Nephron progenitor cell (in vitro differentiated cells): ENCODE measurements at places on chromosomes 16 and 17.

DNA sequence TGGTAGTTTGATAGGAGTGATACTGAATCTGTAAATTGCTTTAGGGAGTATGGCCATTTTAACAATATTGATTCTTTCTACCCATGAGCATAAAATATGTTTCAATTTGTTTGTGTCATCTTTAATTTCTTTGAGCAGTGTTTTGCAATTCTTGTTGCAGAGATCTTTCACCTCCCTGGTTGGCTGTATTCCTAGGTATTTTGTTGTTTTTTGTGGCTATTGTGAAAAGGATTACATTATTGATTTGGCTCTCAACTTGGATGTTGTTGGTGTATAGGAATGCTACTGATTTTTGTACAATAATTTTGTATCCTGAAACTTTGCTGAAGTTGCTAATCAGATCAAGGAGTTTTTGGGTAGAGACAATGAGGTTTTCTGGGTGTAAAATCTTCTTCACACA, 3.2 kb downstream of the KRTAP9-9 start:
- no peak for DNase-seq
- no peaks in the 10 kb centered on the region for H3K36me3 ChIP-seq
- H3K4me3 ChIP-seq, result no peak overlapping the region
- H3K27me3 ChIP-seq, result peaks cover 50% of the 10 kb centered on the region
- H3K4me1 ChIP-seq, result no peaks in the 10 kb centered on the region

DNA sequence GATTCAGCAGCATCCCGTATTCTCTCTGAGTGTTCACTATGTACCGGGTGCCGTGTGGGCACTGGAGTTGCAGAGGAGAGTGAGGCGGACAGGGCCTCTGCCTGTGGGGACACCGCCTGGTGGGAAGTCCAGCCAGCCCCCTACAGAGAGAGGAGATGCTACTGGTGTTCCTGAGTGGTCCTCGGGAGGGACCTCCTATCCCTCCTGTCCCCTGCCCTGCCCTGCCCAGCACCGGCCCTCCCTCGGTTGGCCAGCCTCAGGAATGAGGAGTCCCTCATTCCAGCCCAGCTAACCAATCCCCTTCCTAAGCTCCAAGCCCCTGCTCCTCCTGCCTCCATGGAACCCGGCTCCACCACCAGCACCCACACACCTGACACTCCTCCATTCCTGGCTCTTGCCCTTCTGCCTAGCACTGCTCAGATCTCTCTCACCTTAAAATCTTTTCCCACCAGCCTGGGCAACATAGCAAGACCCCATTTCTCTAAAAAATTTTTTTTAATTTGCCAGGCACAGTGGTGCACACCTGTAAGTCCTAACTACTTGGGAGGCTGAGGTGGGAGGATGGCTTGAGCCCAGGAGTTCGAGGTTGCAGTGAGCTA, 2.0 kb downstream of the ASGR2 start:
- peaks cover 27% of the 10 kb centered on the region for H3K4me1 ChIP-seq
- no peak for DNase-seq
- H3K36me3 ChIP-seq, result peaks cover 5% of the 10 kb centered on the region

DNA sequence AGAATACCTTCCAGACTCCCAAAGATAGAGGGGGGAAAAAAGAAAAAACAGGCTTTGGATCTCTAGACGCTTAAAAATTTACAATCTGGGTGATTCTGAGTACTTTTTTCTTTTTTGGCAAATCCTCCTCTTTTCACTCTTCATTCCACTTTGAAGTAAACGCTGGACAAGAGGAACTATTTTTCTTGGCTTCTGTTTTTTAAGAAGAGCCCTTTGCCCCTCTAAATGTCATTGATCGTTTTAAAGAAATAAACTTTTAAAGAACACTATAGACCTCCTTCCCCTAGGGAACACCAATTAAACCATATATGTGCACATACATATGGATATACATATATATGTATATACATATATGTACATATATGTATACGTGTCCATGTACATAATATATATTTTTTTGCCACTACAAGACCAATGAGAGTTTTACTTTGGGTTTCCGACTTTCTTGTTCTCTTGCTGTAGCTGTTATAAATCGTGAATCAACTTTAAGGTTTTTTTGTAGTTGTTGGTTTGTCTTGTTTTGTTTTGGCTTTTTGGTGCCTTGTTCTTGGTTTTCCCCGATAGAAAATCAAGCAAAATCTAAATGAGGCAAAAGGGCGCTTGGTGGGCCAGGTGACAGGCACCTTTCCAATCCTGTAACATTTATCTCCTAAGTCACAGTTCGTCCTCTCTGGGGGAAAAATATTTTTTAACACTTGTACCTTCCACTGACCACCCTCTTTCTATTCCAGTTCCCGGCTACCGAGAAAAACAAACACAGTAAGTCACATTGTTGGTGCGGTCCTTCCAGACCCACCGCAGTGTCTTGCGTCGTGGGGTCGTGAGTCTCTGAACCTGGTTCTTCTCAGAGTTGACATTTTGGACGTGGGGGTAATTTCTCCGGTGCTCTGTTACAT, 4.4 kb downstream of the FOXF1 start:
- H3K4me3 ChIP-seq, result peak overlapping the region; percentile 16
- H3K27ac ChIP-seq, result no peak overlapping the region
- no peaks in the 10 kb centered on the region for H3K36me3 ChIP-seq
- H3K4me1 ChIP-seq, result peaks cover 30% of the 10 kb centered on the region
- H3K27me3 ChIP-seq, result peaks cover 93% of the 10 kb centered on the region

- DNase-seq, result no peak
- no peaks in the 10 kb centered on the region for H3K4me1 ChIP-seq
- no peak overlapping the region for H3K27ac ChIP-seq
- no peaks in the 10 kb centered on the region for H3K36me3 ChIP-seq
Measured at GRCh38 chr16:68685685-68686478, 40.8 kb downstream of the CDH3 start.
